Vagina (tissue), 2 donors: ENCODE measurements at places on chromosomes 16 and 17.

GRCh38 chr17:74749279-74750038, 1.0 kb downstream of the NHERF1 start:
- no peak for DNase-seq

DNA sequence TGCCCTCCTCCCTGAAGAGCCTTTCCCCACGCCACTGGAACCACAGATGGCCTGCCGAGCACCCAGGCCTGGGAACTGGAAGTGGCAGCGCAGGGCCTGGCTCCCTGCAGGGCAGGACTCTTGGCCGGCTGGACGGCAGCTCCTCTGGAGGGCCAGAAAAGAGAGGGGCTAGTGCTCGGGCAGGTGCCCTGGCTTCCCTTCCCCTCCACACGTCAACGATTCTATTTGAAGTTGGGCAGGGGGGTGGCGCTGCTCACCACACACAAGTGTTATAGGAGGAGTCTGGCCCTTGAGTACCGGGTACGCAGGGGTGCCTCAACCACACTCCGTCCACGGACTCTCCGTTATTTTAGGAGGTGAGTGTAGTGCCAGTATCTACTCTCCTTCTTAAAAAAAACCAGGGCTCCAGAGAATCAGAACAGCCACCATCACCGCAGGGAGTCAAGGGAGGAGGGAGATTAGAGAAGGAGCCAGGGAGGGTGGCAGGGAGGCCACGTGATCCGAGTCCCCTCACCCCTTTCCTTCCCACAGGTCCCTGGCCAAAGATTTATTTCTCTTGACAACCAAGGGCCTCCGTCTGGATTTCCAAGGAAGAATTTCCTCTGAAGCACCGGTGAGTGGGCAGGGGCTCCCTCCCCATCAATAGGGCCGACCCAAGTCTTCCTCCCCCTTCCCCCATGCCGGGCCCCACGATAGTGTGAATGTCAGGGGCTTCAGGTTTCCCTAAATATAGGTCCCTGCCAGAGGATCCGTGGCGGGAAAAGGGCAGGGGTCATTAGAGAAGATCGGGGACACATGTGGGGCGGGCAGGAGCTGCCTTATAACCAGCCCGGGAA, 1.4 kb upstream of the ALDOA start:
- DNase-seq = no peak

GRCh38 chr17:75031972-75032719, 14.6 kb downstream of the ATP5PD start:
- DNase-seq = no peak

- DNase-seq = no peak
Measured at GRCh38 chr16:7209598-7209997, 123.0 kb upstream of the RBFOX1 start.

DNA sequence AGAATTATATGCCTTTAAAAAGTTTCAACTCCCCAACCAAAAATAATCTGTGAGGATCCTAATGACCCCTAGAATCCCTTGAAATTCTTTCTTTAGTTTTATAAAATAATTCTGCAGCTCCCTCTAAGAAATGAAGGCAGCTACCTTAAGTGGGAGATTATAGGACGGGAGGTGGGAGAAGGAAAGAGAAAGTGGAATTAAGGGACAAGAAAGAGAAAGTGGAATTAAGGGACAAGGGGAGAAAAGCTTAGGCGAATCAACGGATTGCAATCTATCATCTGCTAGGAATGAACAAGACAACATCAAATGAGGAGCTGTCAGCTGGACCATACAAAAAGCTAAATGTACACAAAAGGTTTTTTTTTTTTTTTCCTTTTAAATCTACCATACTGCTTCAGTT, 262.0 kb downstream of the ZFHX3 start:
- no peak for DNase-seq

- DNase-seq = no peak
Measured at GRCh38 chr16:11020792-11021551, 76.6 kb downstream of the CLEC16A start.

DNA sequence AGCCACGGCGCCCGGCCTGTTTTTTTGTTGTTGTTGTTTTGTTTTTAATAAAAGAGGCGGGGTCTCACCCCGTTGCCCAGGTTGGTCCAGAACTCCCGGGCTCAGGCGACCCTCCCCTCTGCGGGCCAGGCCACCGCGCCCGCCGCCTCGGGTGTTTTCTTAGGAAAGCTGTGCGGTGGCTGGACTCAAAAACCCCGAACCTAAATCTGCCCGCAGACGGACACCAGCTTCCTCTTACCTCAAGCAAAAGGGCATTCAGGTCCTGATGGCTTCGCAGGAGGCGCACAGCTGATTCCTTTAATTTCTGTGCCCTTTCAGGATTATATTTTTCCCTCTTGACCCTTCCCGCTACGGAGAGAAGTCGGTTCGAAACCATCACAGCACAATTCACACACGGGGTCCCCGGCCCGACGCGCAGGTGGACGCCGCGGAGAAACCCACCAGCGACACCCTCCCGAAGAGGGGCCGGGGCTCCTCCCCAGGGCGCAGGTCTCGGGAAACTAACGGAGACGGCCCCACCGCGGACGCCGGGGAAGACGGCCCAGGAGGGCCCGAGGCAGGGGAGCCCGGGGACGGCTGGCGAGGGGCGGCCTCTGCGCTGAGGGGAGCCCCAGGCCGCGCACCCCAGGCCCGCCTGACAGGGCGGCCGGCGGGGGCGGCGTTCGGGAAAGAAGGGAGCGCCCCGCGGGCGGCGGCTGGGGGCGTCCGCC, 653 bp downstream of the FANCA start:
- no peak for DNase-seq

DNA sequence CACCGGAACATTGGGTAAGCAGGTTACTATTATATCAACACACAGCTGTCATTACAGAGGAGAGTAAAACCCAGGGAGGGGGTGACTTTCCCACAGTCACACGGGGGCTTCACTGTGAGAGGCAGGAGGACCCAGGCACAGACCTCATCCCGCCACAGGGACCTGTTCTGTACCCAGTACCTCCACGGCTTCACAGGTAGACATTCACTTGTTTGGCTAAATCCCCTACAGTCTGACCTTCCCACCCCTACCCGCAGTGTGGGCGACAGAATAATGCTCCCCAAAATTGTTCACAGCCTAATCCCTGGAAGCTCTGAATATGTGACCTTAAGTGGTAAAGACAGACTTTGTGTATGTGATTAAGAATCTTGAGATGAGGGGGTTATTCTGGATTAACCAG, 16.5 kb downstream of the LITAF start:
- DNase-seq = no peak

DNA sequence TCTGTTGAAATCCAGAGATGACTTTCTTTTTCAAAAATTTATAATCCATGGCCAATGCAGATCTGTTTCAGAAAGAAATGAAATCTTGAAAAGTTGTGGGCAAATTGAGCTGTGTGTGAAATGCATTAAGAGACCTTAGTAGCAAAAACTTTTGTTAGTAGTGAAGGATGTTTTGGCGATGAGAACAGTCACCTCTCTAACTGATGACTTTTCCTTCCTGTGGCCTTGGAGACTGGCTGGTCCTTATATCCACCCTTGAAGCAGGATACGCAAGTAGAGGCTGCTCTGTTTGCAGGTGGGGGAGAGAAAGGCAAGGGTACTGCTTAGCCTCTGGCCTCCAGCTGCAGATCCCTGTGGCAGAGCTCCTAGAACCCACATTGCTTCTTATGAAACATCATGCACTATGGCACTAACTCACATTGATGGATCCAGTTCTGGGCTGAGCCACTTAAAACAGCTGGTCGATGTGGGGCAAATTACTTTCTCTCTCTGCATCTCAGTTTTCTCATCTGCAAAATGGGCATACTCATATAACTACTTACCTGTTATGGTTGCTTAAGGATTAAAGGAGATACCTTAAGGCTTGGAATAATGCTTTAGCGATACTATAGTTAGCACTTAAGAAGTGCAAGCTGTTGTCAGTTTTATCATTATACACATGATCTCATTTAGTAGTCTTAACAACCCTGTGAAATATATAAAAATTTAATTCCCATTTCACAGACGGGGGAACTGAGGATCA, 89.3 kb downstream of the SDR42E1 start:
- no peak for DNase-seq

DNA sequence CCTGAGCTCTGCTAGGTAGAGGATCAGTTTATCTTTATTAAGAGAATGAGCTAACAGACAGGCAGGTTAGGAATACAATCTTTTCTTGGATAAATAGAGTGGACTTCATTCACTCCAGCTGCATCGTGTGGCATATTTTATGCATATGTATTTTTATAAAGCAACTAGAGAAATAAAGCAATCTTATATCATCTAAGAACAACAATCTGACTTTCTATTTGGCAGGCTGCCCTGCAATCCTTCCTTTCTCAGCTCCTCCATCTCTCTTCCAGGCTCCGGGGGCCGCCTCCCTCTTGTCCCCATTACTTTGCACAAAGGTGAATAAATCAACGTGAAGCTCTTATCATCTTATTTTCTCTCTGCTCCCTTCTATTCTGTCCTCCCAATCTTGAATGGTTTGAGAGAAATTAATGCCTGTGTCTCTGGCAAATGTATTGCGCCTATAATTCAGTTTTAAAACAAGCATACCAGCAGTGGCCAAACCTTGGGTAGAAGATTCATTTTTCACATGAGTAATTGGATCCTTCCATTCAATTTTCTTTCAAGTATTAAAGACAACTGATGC, 64.5 kb downstream of the HS3ST3A1 start:
- no peak for DNase-seq

GRCh38 chr17:1169221-1169928, 10.4 kb downstream of the ABR start:
- no peak for DNase-seq

DNA sequence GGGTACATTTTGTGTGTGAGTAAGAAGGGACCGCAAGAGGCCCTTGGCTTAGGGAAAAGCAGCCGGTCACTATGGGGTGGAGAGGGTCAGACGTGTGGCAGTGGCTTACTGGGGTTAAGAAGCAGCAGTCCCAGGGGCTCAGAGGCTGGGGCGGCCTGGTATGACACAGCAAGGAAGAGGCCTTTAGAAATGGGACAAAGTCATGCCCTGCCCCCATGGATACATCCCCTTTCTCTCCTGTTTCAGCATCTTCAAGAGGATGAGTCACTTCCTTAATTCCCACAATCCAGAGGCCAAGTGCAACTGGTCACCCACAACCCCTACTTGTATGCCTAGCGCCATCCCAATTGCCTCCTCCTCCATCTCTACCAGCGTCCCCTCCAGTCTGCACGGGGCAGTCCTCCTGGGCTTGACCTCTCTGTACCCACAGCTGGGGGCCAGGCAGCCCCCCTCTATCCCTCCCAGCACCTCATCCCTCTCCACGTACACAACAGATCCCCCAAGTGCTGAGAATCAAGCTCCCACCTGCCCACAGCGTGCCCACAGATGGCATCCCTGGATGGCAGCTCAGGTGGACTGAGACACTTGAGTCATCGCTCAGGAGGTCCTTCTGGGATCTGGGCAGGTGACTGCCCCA, 6.9 kb upstream of the EFTUD2 start:
- no peak for DNase-seq

DNA sequence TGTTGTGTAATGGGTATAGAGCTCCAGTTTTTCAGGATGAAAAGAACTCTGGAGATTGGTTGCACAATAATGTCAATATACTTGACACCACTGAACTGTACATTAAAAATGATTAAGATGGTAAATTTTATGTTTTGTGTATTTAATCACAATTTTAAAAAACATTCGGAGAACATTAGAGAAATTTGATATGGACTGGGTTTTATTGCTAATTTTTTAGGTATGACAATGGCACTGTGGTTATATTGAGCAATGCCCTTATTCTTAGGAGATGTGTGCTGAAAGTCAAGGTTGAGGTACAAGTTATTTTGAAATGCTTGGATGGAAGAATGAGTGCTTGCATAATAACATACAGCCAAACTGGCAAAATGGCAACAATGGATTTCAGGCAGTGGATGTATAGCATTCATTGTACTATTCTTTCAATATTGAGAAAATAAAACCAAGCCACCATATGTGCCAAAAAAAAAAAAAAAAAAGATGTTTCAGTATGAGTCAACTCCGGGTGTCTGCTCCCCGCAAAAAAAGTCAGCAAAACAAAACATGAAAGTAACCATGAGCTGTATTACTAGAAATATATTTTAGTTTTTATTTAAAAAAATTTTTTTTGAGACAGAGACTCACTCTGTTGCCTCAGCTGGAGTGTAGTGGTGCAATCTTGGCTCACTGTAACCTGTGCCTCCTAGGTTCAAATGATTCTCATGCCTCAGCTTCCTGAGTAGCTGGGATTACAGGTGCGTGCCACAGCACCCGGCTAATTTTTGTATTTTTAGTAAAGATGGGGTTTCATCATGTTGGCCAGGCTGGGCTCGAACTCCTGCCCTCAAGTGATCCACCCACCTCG, 19.8 kb downstream of the HOXB1 start:
- DNase-seq = no peak

DNA sequence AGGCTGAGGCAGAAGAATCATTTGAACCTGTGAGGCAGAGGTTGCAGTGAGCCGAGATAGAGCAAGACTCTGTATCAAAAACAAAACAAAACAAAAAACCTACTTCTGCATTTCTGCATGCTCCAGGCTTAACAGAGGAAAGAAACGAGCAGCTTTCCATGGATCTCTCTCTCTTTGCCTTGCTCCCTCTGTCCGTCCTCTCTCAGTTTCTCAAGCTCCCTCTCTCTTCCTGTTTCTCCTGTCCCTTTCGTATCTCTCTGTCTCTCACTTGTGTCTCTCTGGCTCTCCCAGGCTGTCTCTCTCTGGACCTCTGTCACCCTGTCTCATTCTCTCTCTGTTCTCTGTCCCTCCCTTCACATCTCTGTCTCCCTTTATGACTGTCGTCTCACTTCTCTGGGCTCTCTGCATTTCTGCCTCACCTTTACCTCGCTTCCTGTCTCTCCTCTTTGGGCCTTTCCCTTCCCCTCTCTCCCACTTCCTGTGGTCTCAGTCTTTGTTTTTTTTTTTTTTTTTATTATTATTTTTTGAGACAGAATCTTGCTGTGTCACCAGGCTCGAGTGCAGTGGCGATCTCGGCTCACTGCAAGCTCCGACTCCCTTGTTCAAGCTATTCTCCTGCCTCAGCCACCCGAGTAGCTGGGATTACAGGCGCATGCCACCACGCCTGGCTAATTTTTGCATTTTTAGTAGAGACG, 4.1 kb upstream of the PITPNA start:
- no peak for DNase-seq

- DNase-seq = peak; percentile 97
Measured at GRCh38 chr17:35063514-35064223, at the start of gene RFFL. TSS of gene RFFL (minus strand) at chr17:35063707. CDS start at chr17:35026553, 37,154 bp downstream.

DNA sequence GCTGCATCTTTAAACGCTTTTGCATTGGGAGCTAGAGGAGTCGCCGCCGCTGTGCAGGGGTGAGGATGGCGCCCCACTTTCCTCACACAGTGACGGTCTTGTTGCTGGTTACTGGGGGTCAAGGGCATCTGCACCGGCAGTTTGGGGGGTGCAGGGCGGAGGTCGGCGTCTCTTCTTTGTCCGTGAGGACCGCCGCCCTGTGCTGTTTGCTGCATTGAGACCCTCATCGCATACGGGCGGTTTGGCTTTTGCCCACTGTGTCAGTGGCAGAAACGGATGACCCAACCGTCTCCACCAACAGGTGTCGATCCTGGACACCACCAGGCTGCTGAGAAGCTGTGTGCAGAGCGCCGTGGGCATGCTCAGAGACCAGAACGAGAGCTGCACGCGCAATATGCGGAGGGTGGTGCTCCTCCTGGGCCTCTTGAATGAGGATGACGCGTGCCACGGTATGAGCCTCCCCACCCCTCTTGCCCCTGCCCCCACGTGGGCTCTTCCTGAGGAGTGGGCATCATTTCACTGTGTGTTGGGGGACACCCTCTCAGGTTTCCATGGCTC, 61.2 kb upstream of the ENDOV start:
- no peak for DNase-seq
